ENCODE measurements at places on chromosomes 6 and 20.

DNA sequence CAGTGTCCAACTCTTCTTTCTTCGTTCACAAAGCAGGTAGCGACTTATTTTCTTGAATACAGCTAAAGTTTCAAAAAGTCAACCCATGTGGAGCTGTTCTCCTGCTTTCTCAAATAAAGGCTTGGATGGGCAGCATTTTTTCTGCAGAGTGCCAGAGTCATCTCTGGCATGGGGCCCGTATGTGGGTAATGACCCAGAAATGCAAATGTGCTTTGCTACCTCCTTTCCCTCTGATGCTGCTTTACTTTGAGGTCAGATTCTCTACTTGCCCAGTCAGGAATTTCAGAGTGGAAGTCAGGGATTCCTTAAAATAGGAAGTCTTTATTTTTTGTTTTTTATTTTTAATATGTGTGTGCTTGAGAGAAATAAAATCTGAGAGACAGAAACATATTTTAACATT is 4.9 kb downstream of the NKAIN2 start:
- DNase-seq = no peak

GRCh38 chr6:109102762-109103161 is 7.5 kb downstream of the CEP57L1 start:
- no peak for DNase-seq

- no peak for DNase-seq
Measured at GRCh38 chr20:25309395-25310267, 61.7 kb downstream of the PYGB start.

GRCh38 chr6:95274686-95275235 is 302.6 kb upstream of the MANEA start:
- DNase-seq = no peak

DNA sequence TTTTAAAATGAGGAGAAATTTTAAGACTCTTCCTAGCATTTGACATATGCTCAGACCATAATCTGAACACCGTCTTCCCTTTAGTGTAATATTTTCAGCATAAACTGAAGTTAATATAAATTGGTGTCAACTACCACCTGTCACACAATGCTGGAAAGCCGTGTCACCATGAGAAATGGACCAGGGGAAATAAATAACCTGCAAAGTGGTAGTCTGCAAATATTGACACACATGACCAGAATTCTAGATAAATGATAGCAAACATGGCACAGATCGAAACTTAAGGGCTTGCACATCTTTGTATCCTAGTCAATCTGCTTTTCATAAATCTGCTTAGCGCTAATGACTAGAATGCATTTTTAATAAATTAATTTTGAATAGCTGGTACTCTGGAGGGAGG is 191.9 kb downstream of the CD83 start:
- no peak for DNase-seq

All from activated effector memory CD4-positive, alpha-beta T cell treated with anti-CD3 and anti-CD28 coated beads, Interleukin-2, amount 50 U/mL, for 16 hours (primary cell).